Hematopoietic multipotent progenitor cell (in vitro differentiated cells): ENCODE measurements at places on chromosomes 1 and 21.

DNA sequence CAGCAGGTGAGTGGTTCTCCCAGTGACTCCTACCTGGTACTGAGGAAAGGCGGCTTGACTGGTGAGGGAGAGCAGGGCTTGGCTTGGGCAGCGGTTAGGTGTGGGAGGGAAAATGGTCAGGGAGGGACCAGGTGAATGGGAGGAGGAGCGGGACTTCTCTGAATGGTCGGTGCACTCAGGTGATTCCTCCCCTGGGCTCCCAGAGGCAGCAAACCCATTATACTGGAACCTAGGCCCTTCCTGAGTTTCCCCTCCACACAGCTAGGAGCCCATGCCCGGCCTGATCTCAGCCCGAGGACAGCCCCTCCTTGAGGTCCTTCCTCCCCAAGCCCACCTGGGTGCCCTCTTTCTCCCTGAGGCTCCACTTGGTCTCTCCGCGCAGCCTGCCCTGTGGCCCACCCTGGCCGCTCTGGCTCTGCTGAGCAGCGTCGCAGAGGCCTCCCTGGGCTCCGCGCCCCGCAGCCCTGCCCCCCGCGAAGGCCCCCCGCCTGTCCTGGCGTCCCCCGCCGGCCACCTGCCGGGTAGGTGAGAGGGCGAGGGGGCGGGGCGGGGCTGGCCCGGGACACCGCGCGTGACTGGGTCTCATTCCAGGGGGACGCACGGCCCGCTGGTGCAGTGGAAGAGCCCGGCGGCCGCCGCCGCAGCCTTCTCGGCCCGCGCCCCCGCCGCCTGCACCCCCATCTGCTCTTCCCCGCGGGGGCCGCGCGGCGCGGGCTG lies 2.3 kb downstream of the ARTN start:
- no peak for DNase-seq

- DNase-seq = no peak
These were observed 63.9 kb downstream of the CSMD2 start for GRCh38 chr1:34101151-34101550.

- DNase-seq = peak; percentile 7
These were observed 139.7 kb downstream of the TSEN15 start for GRCh38 chr1:184191181-184191621.

DNA sequence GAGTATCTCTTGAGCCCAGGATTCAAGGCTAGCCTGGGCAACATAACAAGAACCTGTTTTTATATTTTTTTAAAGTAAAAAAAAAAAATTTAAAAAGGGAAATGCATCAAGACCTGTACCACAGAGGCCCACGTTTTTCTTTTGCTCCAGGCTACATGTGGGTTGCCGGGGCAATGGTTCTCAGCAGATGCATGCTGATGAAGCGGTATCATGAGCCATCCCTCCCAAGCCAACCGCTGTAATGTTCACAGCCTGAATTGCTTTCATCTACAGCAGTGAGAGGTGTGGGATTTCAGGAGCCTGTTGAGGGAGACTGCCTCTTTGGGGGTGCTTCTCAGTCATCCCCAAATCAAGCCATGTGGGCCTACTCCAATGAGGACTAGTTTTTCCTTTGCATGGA lies 60.5 kb downstream of the CD58 start:
- DNase-seq = peak; percentile 81

DNA sequence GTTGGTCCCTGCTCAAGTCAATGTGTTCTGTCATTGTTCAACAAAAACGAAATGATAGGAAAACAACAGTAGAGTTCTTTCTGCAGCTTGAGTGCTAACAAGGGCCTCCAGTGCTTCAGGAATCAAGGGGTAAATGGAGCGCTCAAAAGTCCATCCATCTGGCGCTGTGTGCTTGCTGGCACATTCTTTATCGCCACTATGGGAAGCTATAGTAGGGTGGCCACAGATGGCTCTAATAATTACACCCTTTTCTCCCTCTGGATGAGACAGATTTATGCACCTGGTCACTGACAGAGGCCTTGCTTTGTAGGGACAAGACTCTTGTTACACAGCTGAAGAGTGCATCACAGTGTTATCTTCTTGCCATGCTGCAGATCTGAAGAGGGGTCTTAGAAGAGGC lies 136.0 kb downstream of the GDAP2 start:
- no peak for DNase-seq

GRCh38 chr1:56516539-56517252 lies 62.7 kb downstream of the PLPP3 start:
- peak; percentile 83 for DNase-seq

- DNase-seq = no peak
These were observed 3.5 kb downstream of the MOB3C start for GRCh38 chr1:46612937-46613660.

- no peak for DNase-seq
These were observed 26.4 kb downstream of the USP48 start for GRCh38 chr1:21756393-21757089.

GRCh38 chr1:54120698-54121481 lies 31.9 kb downstream of the CDCP2 start:
- no peak for DNase-seq

- DNase-seq = no peak
These were observed 118.2 kb downstream of the RRAGC start for GRCh38 chr1:38741341-38741740.

- DNase-seq = no peak
These were observed 98.8 kb downstream of the RHOU start for GRCh38 chr1:228833911-228834688.

GRCh38 chr1:43238991-43239469 lies 30.8 kb upstream of the TMEM125 start:
- DNase-seq = no peak

- DNase-seq = no peak
These were observed 97.8 kb downstream of the EBNA1BP2 start for GRCh38 chr1:43074244-43074643.

DNA sequence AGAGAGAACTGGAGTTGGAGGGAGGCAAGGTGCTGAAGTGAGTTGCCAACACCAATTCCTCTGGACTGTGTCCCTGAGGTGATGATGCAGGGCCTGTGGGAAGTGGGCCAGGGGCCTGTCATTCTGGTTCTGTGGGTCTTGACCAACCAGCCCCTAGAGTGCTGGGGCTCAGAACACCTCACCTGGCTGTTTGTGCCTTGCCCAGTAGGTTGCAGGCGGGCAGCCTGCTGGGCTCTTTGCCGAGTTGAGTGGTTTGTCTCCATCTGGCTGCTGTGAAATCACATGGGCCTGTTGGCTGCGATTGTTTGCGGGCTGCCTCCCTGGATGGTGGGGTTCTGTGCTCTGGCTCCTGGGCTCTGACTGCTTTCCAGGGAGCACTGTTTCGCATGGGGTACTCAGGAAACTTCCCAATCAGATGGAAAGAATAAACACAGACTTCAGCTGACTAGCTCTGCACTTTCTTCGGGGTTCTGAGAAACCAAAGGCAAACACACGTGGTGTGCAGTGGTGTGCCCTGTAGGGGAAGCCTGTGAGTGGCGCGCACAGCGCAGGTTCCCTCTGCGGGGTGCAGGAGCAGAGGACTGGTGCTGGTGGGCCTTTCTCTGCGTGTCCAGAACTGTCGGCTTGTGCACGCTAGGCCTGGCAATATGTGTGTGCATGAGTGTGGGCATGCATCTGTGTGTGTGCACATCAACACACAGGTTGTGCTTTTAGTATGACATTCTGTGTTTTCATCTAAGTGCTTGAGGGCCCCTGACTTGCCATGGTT lies 95.1 kb downstream of the RHOU start:
- no peak for DNase-seq

DNA sequence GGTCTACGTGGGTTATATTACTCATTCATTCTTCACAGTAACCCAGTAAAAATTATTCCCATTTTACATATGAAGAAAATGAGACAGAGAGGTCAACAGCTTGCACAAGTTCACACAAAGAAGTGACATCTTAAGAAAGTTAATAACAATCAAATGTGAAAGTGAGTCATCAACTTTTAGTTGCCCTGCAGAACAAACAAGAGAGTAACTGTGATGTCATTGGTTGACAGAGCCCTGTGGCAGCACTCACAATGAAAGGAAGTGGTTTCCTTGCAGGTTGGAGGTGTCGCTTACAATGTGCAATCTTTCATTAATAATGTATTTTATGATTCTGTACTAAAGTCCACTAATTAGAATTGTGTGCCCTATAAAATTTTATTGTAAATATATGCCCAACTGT lies 369.6 kb downstream of the RYR2 start:
- no peak for DNase-seq

DNA sequence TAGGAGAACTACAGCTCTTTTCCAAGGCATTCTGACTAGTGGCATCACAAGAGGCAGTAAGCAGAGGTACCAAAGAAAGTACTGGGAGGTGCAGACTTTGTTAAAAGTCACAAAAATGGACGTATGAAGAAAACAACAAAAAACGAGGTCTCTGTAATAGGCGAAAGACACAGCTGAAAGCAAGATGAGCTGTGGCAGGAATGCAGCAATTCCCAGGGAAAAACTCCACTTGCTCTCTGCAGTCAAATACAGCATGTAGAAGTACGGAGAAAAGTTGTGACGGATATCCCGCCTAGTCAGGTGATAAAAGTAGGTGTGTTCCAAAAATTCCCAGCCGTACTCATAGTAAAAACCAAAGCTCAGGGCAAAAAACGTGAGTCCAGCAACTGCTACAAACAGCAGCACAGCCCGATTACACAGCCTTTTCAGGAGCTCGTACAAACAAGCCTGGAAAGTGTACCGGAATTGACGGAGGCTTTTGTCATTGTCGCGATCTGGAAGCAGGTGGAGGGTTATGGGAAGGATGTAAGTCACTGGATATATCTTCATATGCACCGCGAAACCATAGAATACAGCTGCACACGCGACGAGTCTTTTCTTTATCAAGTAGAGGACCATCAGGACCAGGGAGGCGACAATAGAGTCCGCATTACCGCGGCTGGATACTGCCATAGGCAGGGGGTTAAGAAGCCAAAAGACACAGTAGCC lies 979 bp downstream of the PIGM start:
- DNase-seq = no peak

DNA sequence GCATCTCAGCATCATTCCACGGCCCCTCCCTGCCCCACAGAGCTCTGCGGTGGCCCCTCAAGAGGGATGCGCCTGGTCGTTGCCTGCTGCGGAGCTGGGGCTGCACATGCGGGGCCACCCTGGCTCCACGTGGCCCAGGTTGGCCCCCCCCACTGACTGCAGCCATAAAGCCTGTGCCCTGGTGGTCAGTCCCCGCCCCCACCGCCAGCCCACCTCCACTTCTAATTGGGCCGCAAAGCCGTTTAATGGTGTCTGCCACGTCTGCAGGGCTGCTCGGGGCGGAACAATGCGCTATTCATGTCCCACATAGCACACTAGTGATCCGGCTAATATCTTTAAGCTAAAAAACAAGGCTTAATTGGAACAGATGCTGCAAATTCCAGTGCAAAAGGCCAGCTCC lies 33.5 kb upstream of the ACTRT2 start:
- no peak for DNase-seq

DNA sequence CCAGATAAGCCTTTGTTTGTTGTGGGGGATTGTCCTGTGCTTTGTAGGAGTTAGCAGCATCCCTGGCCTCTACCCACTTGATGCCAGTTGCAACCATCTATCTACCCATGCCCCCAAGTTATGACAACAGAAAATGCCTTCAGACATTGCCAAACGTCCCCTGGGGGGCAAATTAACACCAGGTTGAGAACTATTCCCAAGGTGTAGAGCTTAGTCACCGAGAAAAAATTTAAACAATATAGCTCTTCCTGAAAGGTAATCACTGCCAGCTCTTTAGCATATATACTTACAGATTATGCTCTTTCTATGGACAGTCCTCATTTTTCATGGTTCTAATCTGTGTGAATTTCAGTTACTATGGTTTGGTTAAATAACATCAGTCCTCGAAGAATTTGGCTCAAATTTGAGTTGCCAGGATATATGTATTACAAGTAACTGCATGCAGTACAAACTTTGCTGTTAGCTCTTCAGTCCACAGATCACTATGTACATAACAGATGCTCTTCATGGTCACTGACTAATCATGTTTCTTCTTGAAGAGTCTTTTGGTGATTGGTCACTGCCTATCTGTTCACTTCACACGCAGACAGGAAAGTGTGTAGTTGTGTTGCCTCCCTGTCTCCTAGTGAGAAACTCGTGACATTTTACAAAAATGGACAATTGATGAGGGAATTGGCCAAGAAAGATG lies 25.2 kb downstream of the MAPKAPK2 start:
- no peak for DNase-seq

DNA sequence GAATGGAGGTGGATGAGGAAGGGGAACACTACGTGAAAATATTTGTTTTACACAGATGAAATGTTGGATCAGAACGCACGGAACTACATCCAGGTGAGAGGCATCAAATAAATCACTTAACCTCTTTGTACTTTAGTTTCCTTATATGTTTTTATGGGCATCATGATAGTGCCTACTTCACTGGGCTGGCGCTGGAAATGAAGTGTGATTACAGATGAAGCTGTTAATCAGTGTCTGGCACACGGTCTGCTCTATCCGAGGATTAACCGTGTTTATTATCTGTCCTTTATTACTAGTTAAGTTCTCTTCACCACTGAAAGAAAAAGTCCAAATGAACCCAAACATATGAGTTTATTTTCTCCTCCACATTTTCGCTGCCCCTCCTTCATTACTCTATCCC lies 96.0 kb upstream of the TRABD2B start:
- DNase-seq = no peak

GRCh38 chr21:34129039-34129891 lies 55.9 kb downstream of the MRPS6 start:
- DNase-seq = peak; percentile 18

DNA sequence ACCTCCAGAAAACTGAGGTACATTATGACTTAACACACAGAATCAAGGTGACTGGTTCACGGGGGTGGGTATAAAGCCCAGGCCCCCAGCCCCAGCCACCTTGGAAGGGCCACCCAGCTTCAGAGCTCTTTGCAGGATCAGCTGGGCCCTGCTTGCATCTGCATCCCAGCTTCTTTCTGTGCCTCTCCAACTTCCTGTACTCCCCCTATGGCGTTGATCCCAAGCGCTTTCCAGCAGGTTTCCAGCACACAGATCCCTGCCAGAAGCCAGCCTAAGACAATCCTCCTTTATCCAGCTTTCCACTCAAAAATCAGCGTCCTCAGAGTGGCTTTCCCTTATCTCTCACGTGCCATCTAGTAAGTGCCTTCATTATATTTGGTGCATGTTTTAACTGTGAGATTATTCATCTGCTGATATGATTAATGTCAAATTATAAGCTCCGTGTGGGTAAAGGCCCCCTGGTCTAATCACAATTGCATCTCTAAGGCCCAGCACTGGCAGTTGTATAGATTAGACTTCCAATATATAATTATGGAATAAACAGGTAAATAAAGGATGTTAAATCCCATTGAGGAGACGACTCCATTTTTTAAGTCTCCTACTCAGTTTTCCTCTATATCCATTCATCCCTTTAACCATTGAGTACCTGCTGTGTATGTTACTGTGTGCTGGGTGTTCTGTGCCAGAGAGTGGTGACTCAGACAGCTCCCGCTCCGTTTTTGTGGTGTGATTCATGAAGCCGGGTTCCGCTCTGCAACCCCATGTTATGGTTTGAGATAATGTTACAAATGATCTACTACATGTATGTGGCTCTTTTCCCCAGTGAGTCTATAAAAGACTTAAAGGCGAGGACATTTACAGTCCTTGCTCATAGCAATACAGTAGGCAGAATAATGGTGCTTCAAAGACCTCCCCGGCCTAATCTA lies 387.6 kb downstream of the PCP4 start:
- DNase-seq = no peak

- no peak for DNase-seq
These were observed 4.6 kb upstream of the CTPS1 start for GRCh38 chr1:40974945-40975344.
